ENCODE measurements at places on chromosomes 7 and 10.
A peak's percentile ranks its signal among the peaks of the same experiment; 100 is the strongest.

- DNase-seq: no peak
These were observed 166.4 kb upstream of the PPP1R3A start for GRCh38 chr7:114085313-114085591.

- no peak for DNase-seq
These were observed 93.3 kb downstream of the KAT6B start for GRCh38 chr10:74919671-74920070.

- DNase-seq: no peak
These were observed 10.5 kb upstream of the EBLN1 start for GRCh38 chr10:22228167-22228938.

DNA sequence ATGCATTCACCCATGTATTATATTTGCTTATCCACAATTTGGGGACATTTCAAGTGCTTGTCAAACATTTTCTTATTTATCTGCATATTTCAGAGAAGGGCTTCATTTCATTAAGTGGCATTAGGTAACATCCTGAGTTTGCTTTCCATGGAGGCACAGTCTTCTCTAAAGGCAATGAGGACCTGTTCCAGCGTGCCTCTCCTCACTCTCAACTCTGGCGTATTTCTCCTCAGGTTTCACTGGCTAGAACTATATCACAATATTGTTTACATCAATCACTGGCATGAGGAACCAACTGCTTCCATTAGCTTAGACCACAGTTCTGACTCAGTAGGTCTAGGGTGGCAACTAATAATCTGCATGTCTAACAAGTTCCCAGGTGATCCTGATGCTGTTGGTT lies 177.2 kb downstream of the TAX1BP1 start:
- DNase-seq: no peak

GRCh38 chr7:25124465-25125136 lies 459 bp downstream of the CYCS start:
- no peak for DNase-seq

GRCh38 chr7:47336472-47337425 lies 245.2 kb downstream of the TNS3 start:
- no peak for DNase-seq

GRCh38 chr10:130021383-130021950 lies 57.4 kb upstream of the EBF3 start:
- DNase-seq: no peak

DNA sequence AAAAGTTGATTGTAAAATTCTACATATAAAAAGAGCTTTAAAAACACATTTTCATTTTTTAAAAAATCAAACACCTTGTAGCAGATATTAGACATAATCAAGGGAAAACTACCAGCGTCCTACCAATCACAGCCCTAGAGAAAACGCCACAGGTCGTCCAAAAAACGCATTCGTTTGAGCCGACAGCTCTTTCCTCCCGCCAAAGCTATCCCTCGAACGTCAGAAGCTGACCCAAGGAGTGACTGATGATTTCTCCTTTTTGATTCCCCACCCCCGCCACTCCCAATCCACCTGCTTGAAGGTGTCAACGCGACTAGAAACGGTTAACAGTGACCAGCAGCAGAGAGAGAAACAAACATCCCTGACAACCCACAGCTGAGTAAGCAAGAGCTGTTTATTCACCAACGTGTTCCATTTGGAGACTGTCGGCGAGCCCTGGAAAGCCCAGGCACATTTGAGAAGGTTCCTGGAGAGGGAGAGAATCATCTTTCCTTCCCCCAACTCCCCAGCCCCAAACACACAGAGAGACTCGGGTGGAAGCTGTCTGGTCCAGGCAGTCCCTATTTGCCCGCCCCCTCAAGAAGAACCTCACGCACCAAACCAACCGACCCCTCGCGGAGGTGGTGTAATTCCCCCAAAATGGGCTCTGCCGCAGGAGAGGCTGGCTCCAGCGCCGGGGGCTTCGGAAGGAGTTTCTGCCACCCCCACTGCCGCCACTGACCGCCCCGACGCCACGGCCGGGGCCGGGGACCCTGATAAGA lies 622 bp downstream of the CPEB3 start:
- DNase-seq: no peak

DNA sequence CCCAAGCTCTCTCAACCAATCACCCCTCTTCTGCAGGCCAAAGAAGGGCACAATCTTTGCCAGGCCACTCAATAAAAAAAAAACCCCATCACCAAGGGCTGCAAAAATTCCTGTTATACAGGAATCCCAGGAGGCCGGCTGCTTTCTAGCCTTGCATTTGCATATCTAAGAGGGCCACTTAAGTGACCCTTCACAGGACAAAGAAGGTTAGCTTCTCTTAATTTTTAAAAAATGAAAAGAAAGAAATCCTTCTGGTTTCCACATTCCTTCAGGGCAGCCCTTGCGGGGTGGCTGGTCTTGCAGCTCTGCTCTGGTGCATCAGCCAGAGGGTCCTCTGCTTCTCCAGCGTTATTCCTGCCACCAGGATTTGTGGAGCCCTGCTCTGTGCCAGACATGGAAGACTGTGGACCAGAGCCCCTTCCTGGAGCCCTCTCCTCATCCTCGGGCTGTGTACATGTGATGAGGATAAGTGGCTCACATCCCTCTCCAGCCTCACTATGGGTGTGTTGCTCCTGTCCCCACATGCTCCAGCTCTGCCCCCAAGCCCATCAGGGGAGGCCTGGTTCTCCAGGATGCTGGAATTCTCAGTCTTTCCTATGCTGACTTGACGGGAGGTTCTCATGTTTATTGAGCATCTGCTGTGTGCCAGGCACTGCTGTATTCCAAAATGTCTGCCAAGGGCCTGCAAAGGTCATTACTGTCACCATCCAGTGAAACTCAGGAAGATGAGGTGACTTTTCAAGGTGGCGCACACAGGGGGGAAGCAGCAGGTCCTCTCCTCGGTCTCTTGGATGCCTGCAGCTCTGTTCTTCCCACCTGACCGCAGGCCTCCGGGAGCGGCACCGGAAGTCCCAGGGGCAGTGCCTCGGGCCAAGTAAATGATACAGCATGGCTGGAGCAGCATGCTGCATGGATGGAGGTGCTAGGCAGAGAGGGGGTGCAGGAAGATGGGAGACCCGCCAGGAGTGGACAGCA lies 67.7 kb downstream of the ARHGAP22 start:
- DNase-seq: no peak

DNA sequence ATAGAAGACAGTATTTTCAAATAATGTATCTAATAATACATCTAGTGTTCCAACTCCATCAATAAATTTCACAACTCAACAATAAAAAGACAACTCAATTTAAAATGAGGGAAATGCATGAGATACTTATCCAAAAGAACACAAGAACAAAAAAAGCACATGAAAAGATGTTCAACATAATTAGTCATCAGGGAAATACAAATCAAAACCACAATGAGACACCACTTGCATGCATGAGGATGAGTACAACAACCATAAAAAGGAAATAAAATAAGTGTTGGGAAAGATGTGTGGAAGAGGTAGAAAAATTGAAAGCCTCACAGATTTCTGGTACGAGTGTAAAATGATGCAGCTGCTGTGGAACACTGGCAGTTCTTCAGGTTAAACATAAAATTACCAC lies 111.6 kb upstream of the PTPRZ1 start:
- DNase-seq: no peak

GRCh38 chr10:11982253-11982652 lies 60.4 kb downstream of the UPF2 start:
- no peak for DNase-seq

GRCh38 chr10:99430116-99430450 lies 341 bp downstream of the GOT1 start:
- peak; percentile 3 for DNase-seq

- DNase-seq: no peak
These were observed 850.2 kb downstream of the LRMDA start for GRCh38 chr10:76281659-76282058.

DNA sequence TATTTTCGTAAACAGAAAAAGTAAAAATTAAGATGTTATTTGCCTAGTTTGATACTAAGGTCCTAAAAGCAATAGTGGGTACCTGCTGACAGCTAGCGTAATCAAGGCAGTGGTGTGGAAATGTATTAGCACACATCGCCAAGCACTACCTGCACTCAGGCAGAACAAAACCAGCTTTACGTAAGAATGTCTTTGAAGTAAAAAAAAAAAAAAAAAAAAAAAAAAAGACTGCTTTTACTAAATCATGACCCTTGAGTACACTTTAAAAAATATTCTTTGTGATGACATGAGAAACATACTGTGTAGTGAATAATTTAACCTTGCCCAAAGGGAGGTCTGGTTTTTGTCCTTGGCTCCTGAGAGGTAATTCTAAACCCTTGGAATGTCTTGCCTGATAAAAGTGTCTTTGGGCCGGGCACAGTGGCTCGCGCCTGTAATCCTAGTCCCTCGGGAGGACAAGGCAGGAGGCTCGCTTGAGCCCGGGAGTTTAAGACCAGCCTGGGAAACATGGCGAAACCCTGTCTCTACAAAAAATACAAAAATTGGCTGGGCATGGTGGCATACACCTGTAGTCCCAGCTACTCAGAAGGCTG lies 12.7 kb downstream of the XRCC2 start:
- DNase-seq: no peak

- DNase-seq: no peak
These were observed 41.6 kb downstream of the CHN2 start for GRCh38 chr7:29236071-29236580.

DNA sequence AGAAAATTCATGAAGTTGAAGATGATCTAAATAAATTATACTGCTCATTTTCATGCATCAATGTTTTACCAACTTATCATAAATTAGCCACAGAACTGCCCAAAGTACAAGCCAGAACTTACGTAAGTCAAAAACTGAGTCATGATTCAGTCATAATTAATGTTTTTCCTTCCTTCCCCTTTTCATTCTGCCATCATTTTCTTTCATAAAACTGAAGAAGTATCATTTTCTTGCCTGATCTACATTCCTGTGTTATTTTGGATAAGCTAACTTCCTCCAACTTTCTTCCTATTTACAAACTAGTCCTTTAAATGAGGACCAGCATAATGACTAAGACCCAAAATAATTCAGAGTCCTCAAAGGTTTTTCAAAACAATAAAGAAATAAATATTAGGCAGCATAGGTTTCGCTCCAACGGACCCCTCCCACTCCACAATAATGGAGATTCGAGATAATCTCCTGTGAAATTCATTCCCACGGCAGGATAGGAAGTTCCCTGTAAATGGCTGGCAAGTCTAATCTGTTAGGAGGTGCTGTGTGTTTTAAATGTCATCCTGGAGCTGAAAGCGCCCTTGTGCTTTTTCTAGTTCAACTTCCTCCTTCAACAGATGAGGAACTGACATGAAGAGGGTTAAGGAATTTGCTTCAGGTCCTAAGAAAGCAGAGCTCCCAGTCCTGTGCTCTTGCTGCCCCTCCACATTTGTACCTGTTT lies 218.9 kb downstream of the DOCK4 start:
- DNase-seq: no peak

GRCh38 chr7:8921807-8922206 lies 488.4 kb downstream of the NXPH1 start:
- no peak for DNase-seq

DNA sequence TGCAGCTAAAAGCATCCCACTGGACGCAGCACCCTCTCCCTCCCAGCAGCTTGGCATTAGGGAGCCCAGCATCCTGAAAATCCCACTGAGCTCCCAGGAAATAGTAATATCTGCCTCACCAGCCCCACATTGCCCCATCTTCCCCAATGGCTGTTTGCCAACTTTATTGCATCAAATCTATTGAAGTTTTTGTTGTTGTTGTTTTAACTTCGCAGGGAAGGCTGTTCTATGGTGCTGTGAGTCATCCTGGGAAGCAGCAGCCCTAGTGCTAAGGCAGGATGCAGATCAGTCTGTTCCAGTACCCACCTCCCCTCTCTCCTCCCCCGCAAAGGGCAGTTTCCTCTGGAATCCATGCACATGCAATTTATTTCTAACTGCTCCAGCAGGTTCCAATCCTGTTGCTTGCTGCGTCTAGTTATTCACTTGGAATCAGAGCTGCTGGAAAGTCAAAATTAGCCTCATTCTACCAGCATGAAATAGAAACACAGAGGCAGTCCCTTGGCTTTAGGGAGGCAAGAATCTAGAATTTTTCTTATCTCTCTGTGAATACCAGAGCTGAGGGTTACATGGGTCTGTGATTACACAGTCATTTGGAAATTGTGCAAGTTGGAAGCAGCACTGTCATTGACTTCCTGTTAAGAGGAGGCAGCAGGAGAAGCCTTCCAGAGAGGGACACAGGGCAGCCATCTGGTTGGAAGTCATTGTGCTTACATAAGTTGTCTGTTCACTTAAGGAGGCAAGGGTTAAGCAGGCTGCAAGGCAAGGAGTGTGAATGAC lies 115.9 kb upstream of the CACUL1 start:
- no peak for DNase-seq

DNA sequence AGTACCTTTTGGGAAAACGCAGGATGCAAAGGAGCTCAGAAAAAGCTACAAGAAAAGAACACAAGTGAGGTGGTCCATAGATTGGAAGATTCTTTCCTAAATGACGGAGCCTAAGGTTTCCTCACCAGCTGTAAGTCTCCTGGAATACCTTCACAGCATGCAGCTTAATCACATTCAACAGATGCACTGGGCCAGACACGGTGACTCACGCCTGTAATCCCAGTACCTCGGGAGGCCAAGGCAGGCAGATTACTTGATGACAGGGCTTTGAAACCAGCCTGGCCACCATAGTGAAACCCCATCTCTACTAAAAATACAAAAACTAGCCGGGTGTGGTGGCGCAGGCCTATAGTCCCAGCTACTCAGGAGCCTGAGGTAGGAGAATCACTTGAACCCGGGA lies 228.7 kb downstream of the FRMD4A start:
- no peak for DNase-seq

- DNase-seq: no peak
These were observed 1.1 kb upstream of the ZNF503 start for GRCh38 chr10:75402486-75403143.

- DNase-seq: no peak
These were observed 63.8 kb downstream of the MTPN start for GRCh38 chr7:135913404-135913803.

GRCh38 chr7:158723266-158723665 lies 18.7 kb upstream of the NCAPG2 start:
- no peak for DNase-seq

Data from stimulated activated CD4-positive, alpha-beta T cell treated with anti-CD3 and anti-CD28 coated beads, Interleukin-12 subunit alpha, Interleukin-12 subunit beta, amount 100 ng/mL, for 48 hours (primary cell).